Putamen (tissue), 1 donor: ENCODE measurements at places on chromosomes 4 and X.

DNA sequence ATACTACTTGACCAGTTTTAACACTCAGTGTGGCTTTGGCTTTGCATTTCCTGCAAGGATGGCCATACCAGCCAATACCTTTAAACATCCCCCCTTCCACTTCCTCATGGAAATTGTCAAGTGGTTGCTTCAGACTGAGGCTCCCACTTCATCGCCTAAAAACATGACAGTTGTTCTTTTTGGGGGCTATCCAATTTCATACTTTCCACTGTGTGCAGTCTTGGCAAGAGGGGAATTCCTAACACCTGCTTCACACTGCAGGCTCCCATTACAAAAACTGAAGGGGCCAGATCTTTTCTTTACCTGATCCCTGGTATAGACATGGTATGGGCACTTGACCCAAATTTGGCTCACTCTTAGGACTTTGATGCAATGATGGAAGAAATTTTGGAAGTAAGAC is 28.5 kb upstream of the TSR2 start:
- no peak for DNase-seq

DNA sequence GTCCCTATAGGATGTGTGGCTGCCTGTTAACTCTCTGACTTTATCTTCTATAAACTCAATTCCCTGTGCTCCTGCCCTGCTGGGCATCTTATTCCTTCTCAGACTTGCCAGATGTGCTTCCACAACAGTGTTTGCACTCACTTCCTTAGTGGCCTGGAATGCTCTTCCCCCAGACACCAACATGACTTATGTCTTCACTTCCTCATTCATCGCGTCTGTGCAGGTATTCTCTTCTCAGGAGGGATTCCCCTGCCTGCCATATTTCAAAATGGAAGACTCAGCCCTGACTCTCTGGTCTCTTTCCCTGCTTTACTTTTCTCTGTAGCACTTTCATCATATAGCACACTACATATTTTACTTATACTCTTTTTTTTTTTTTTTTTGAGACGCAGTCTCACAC is 344.0 kb downstream of the CENPC start:
- DNase-seq = no peak

DNA sequence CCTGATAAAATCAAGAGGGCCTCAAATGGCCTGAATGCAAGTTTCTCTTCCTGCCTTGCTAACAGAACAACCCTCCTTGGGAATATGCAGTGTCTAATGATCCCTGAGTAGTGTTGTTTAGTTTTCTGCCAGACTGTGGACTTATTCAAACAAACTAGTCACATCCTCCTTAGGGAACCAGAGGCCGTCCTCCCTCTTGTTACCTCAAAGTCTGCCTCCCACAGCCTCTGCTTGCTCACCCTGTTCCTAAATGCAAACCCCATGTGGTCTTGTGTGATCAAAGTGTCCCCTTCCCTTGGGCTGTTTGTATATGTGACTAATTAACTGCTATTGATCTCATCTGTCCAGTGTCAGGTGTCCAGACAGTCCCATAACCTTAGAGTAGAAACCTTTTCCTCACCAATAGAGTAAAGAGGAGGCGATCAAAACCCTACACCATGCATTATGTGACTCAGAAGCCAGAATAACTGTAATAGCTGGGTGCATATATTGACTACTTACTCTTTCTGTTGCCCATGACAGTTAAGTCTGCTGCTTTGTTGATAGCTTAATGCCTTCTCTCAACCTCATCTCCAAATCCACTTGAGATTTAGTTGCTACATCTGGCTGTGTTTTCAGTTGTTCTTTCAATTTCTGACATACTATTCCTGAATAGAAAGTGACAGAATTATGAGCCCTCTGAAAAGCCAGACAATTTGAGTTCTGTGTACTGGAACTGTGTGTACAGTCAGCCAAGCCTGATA is 473.0 kb upstream of the NWD2 start:
- no peak for DNase-seq

DNA sequence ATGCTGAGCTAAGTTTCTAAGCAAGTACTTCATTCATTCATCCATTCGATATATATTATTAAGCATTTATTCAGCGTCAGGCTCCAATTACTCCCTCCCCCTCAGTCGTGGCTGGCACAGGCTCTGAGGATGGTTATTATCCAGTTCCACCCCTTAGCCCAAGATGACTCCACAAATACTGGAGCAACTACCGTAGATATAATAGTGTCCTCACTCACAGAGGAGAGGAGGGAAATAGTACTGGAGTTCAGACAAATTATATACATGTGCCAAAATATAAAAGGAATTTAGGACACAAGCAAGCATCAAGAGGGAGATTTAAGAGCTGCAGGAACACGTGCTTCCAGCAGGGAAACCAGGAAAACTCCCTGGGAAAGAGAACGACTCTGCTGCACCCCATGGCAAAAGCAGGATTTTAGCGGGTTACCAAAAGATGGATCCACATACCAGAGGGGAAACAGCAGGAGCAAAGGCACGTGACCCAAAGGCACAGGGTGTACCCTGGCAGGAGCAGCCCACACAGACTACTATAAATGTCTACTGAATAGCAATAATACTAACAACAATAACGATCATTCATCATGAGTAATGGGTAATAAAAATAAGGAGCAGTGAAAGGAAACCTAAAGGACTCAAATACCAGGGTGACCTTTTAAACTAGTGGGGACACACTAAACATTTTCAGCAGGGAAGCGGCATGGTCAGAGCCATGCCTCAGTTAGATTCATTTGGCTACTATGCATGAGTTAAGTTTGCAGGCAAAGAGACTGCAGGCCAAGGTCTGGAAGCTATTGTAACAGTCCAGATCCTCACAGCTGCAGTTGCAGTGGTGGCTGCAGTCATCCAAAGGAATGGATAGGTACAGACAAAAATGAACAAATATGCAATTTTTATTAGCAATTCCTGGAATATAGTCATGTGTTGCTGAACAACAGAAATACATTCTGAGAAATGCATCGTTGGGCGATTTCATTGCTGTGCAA is 153.7 kb downstream of the APBB2 start:
- DNase-seq = no peak

GRCh38 chr4:155966731-155967395 is 13.2 kb upstream of the CTSO start:
- no peak for DNase-seq

DNA sequence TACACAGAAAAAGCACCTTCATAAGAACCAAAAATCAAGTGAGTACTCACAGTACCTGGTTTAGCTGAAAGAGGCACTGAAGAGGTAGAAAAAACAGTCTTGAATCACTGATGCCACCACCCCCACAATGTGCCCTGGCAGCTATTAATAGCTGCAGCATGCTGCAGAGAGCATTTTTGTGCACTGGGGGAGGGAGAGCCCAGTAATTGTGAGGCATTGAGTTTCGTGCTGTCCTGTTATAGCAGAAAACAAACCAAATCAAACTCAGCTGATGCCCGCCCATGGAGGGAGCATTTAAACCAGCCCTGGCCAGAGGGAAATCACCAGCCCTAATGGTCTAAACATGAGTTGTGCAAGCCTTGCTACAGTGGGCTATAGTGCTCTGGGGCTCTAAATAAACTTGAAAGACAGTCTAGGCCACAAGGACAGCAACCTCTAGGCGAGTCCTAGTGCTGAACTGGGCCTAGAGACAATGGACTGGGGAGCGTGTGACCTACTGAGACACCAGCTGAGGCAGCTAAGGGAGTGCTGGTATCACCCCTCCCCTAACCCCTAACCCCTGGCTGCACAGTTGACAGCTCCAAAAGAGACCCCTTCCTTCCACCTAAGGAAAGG is 106.3 kb upstream of the TMLHE start:
- peak; percentile 41 for DNase-seq

- DNase-seq = no peak
Measured at GRCh38 chr4:134057356-134057755, 144.2 kb downstream of the PABPC4L start.

DNA sequence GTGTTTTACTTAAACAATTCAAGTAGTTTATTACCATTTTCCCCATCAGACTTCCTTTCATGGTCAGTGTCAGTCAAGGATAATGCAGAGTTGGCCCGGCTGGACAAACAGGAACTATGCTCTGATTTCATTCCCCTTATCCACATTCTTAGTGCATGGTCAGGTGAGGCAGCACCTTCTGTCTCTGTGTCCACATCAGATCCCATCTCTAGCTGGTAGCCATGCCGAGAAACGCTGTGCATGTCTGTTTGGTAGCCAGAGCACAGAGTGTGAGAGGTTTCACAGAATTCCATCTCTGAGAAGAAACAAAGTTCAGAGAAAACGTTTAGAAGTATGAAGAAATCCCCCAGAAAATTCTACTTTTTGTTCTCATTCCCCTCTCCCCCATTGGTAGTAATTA is 423.7 kb upstream of the TEX13C start:
- DNase-seq = no peak

DNA sequence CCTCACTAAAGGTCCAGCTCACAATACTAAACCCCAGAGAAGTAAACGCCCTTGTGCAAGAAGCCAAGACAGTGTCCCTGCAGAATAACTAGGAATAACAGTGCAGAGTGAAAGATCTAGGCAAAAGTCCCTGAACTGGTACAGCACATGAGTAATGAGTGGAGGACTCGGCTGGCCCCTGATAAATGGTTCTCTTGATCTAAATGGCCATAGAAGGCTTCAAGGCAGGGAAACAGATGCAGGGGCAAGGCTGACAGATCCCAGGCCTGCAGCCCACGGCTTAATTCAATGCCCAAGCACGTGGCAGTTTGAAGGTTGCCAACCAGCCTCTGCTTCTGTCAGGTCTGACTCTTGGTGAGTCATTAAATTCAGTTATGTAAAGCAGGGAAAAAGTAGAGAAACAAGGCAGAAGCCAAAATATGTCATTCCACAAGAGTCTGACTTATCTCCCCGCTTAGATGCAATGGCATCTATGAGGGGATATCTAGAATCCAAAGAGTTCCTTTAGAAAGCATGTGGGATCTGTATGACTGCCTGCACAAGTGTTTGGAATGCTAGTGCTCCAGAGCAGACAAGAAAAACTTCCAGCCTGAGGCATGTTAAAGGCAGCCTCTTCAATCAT is 121.3 kb downstream of the PRDM5 start:
- DNase-seq = peak; percentile 14

- no peak for DNase-seq
Measured at GRCh38 chrX:84363663-84364062, 138.6 kb downstream of the HDX start.

DNA sequence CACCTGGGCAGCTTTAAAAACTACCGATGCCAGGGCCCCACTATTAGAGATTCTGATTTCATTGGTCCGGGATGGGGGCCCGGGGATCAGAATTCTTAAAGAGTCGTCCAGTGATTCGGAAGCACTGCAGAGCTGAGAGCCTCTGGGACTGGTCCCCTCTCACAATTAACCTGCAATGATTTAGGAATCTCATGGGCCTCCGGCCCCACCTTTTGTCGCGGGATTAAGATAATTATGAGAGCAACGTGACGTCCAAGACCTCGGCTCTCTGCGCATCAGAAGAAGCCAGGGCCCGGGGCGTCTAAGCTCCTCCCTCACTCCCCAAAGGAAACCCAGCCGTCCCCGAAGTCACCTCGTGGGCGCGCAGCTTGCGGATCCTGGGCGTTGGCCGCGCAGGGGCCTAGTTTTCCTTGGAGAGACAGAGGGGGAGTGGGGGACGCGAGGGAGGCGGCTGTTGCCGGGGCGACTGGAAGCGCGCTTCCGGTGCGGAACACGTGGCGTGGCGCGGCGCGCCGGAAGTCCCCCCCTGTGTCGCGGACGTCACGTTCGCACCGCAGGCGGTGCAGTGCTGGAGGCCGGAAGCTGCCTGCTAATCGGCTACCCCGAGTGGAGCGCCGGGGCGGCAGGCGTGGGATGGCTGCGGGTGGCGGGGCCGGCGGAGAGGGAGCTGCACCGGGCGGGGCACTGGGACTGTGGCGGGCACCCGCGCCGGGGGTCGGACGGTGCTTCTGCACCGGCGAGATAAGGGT is at the start of gene GEMIN8:
Gene GEMIN8 (minus strand): TSS at position 468 of the 749 bp plus-strand sequence. CDS start 8,414 bp downstream, outside the sequence.
- DNase-seq = peak; percentile 83

DNA sequence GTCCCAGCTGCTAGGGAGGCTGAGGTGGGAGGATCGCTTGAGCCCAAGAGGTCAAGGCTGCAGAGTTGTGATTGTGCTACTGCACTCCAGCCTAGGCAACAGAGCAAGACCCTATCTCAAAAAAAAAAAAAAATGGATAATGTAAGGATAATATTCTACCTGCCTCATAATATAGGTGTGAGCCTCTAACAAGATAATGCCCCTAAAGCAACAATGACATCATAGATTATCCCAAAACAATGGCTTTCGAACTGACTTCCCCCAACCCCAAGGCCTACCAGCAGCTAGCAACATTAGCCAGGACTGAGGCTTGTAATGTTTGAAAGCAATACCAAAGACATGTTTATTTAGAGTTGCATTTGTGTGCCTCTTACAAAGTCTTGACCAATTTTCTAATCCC is 33.9 kb upstream of the ATP6AP2 start:
- DNase-seq = no peak

DNA sequence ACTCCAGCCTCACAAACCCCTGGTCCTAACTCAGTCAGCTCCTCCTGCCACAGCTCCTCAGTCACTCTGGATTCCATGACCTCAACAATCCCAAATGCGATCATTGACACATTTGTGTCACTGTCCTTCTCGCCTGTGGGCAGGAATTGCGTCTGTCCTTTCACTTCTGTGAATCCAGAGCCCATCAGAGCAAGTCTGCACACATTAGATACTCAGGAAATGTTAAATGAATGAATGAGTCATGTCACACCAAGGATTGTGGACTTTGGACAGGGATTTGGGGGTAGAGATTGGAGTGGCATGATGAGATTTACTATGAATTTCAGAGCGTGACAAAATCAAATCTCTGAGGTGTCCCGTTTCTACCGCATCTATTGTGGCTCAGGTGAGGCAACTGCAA is 11.8 kb upstream of the CLDN24 start:
- no peak for DNase-seq

- DNase-seq = no peak
Measured at GRCh38 chr4:153733751-153734448, 25.9 kb downstream of the RNF175 start.

GRCh38 chr4:100828364-100828763 is 310.5 kb upstream of the EMCN start:
- no peak for DNase-seq

DNA sequence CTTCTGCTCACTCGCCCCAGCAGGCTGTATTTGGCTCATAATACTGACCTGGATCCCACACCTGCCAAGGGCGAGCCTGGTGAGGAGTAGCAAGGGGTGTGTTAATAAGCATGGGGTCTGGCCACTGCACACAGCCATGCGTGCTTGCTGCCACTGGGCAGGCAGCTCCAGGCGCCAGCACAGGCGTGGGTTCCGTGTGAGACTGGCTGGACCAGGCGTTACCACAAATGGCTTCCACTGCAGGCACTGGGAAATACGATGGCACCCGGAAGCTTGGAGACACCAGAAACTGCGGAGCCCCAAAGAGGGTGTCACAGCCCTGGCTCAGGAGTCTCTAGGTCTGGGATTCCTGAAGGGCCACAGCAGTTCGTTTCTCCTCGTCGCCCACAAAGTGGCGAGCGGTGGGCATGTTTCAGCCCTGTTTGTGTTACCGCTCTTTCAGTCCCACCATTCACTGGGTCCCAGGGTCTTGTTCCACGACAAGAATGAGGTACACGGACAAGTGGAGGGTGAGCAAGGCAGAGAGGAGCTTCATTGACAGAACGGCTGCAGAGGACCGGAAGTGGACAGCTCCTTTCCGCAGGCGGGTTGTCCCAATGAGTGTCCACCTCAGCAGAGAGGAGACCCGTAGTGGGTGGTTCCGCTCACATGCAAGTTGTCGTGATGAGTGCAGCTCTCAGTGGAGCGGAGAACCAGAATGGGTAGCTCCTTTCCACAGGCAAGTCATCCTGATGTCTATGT is 428.9 kb downstream of the EPHA5 start:
- DNase-seq = no peak
